ENCODE measurements at places on chromosomes 3 and 15.

- DNase-seq, result no peak
These were observed 113.6 kb upstream of the ROBO1 start for GRCh38 chr3:79881431-79881830.

DNA sequence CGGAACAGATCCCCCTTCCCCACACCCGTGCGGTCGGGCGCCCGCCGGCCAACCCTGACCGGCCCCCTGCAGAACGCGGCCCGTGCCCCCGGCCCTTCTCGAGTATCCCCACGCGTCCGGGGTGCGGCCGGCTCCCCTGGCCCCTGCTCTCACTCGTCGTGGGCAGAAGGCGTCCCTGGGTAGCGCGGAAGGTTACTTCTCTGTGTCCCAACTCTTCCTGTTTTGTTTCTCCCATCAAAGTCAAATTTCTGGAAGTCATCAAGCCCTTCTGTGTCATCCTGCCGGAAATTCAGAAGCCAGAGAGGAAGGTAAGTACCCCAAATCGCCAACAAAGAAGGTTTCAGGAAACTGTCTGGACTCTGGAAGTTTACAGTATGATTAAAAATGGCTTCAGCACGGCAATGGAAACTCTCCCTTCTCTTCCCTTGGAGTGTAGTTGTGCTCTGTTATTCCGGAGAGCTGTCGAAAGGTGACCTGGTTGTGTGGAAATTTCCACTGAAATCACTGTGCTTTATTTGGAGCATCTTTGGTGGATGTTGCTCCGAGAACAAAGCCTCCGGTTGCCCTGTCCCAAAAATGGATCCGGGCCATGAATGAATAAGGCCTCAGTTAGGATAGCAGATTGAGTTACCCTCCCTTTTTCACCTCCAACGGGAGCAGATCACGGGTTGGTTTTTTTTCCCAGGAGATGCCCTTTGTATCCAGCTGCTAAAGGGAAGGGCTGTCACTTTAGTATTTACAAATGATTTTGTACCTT, 536 bp downstream of the SEC61A1 start:
- DNase-seq, result no peak

DNA sequence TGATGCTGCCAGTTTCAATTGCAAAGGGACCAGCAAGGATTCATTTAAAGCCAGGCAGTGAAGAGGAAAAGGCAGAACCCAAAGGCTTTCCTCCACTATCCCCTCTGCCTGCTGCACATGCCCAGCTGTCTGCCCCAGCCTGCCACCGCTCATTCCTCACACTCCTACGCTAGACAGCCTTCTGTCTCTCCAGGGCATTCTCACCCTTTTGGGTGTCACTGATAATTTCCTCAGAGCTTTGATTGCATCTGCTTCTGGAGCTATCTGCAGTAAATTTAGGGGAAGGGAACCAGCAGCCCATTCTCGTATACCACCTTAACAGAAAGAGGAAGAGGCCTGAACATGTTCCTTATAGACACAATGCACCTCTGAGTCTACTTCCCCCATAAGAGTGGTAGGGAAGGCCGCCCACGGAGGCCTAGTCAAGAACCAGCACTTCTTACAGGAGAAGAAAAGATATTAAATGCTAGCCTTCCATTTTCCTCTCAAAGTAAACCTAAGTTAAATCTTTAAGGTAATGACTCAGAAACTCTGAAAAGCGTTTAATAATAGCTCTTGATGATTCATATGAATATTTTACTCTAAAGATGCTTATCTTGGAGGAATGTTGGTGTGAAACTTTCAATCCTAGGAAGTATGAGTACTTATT, 20.9 kb downstream of the NUDT16 start:
- DNase-seq, result no peak

- DNase-seq, result no peak
These were observed 232.6 kb downstream of the GAP43 start for GRCh38 chr3:115855911-115856310.

- DNase-seq, result no peak
These were observed 8.9 kb upstream of the BUB1B start for GRCh38 chr15:40151991-40152390.
